Nasal cavity respiratory epithelium epithelial cell of viscerocranial mucosa (primary cell): ENCODE measurements at places on chromosomes 4 and X. TPM values are rescaled to one million over a fixed set of nuclear protein-coding genes. Genes with fewer than 3 reads are reported as not detected.

CXorf66 gene
- not detected in 2 replicates for total RNA-seq

KCTD8 gene
- under 0.01 TPM in 2 replicates for total RNA-seq

FGB gene
- total RNA-seq, result not detected in 2 replicates

TCEAL3 gene
- total RNA-seq, result 4.7 and 5.5 TPM in 2 replicates

HS3ST1 gene
- 3.4 and 14.2 TPM in 2 replicates for total RNA-seq

XK gene
- total RNA-seq, result 0.93 and 1.0 TPM in 2 replicates

AVPR2 gene
- not detected in 2 replicates for total RNA-seq

DSPP gene
- not detected in 2 replicates for total RNA-seq

RHOXF1 gene
- not detected in 2 replicates for total RNA-seq

QDPR gene
- total RNA-seq, result 14.0 and 18.7 TPM in 2 replicates

ITIH6 gene
- not detected in 2 replicates for total RNA-seq

EXOC1L gene
- not detected in 2 replicates for total RNA-seq

ADH1A gene
- not detected in 2 replicates for total RNA-seq

DMRTC1 gene
- total RNA-seq, result not detected in 2 replicates

NAAA gene
- total RNA-seq, result 20.2 and 23.2 TPM in 2 replicates

KLF3 gene
- total RNA-seq, result 44.4 and 59.5 TPM in 2 replicates

ANXA3 gene
- total RNA-seq, result 350 and 1,826 TPM in 2 replicates

SCD5 gene
- total RNA-seq, result 7.5 and 47.6 TPM in 2 replicates

PGAM4 gene
- total RNA-seq, result not detected in 2 replicates

FAM184B gene
- under 0.01 TPM in 1 of 2 replicates, not detected in the other for total RNA-seq

FHDC1 gene
- total RNA-seq, result 1.7 and 11.4 TPM in 2 replicates

ASB9 gene
- 0.43 TPM in 1 of 2 replicates, not detected in the other for total RNA-seq

SPIN4 gene
- total RNA-seq, result 1.5 and 2.1 TPM in 2 replicates

RBM10 gene
- total RNA-seq, result 31.4 and 50.2 TPM in 2 replicates

RNF128 gene
- 12.3 and 52.8 TPM in 2 replicates for total RNA-seq

HPGDS gene
- not detected in 2 replicates for total RNA-seq

CXorf38 gene
- 10.9 and 12.3 TPM in 2 replicates for total RNA-seq

SMIM20 gene
- 29.7 and 48.5 TPM in 2 replicates for total RNA-seq

RXFP1 gene
- not detected in 2 replicates for total RNA-seq

FGF13 gene
- 2.4 and 3.0 TPM in 2 replicates for total RNA-seq

GAGE12H gene
- not detected in 2 replicates for total RNA-seq

ADGRL3 gene
- total RNA-seq, result under 0.01 and 0.36 TPM in 2 replicates

UNC5C gene
- not detected in 2 replicates for total RNA-seq

NDST3 gene
- total RNA-seq, result not detected in 2 replicates

GPR50 gene
- not detected in 2 replicates for total RNA-seq

BANK1 gene
- 0.34 and 1.1 TPM in 2 replicates for total RNA-seq

CLTRN gene
- total RNA-seq, result 1.00 and 1.0 TPM in 2 replicates

PRR32 gene
- total RNA-seq, result not detected in 2 replicates

PYURF gene
- total RNA-seq, result 74.0 and 106 TPM in 2 replicates

FAM149A gene
- total RNA-seq, result under 0.01 and 1.7 TPM in 2 replicates

TEX13C gene
- total RNA-seq, result not detected in 2 replicates

FGFRL1 gene
- total RNA-seq, result 15.0 and 25.3 TPM in 2 replicates

USP17L21 gene
- total RNA-seq, result not detected in 2 replicates

GPR78 gene
- 0.07 TPM in 1 of 2 replicates, not detected in the other for total RNA-seq

USP17L11 gene
- total RNA-seq, result not detected in 2 replicates

SLC16A2 gene
- total RNA-seq, result 2.1 and 5.3 TPM in 2 replicates

UGT2A3 gene
- total RNA-seq, result not detected in 2 replicates

EPHA5 gene
- total RNA-seq, result under 0.01 TPM in 1 of 2 replicates, not detected in the other
